Stimulated activated CD4-positive, alpha-beta T cell treated with anti-CD3 and anti-CD28 coated beads, TNF-alpha, amount 100 ng/mL, for 48 hours (primary cell): ENCODE measurements at places on chromosomes 11 and 22.

- DNase-seq: no peak
These were observed 15.4 kb downstream of the TNKS1BP1 start for GRCh38 chr11:57309106-57310059.

DNA sequence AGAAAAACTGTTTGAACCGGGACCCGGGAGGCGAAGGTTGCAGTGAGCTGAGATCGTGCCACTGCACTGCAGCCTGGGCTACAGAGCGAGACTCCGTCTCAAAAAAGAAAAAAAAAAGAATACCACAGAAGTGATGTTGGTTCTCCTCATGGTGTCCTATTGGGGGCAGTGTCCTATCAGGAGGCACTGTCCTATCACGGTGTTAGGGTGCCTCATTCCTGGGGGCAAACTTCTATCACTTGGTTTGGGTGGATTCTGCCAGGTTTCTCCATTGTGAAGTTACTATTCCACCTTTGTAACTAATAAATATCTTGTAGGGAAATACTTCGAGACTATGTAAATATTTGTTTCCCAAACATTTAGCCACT, 19.6 kb downstream of the PRR14L start:
- no peak for DNase-seq

- DNase-seq: no peak
These were observed 26.3 kb upstream of the ISX start for GRCh38 chr22:35039625-35040024.

DNA sequence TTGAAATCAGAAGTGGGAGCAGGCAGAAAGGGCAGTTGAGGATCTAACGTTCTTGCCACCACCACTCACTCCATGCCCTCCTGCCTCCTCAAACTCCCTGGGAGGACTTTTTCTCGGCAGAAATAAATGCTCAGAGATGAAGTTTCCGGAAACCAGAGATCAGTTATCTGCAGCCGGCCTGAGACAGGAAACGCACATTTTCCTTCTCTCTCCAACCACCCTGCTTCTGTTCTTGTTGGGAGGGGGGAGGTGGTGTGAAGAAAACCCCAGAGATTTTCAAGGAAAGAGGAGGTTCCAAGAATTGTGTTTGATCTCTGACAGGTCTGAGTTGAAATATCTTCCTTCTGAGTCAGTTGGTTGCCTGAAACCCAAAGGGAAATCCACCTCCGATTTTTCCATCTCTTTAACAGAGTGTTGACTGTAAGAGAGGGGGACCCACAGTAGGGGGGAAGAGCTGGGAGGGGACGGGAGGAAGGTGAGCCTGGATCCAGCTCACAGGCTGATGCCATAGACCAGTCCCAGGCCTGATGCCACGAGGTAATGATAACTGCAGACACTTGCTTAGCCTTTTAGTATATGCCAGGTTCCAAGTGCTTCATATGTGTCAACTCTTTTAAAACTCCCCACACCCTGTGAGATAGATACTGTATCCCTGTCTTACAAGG, 100.8 kb downstream of the TRAF6 start:
- no peak for DNase-seq

- no peak for DNase-seq
These were observed 14.9 kb downstream of the RASD2 start for GRCh38 chr22:35555483-35555890.

GRCh38 chr22:45783021-45783420, 111.4 kb downstream of the ATXN10 start:
- DNase-seq: no peak

GRCh38 chr11:37748641-37749040, 1150.6 kb upstream of the RAG2 start:
- no peak for DNase-seq

DNA sequence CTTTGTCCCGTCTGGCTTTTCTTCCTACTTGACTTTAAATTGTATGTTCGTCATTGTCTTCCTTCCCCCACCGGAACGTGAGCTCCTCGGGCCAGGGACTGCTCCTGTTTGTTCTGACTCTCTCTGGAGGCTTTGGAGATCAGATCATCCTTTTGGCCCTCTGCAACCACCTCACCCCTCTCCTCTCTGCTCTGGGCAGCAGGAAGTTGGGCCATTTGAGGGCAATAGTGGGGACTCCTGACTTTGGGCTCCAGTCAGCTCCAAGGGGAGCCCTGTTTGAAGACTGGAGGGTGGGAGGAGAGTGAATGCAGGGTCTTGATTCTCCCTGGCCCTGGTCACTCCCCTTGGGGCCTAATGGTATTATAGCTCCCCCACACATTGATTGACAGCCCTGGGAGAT, 186.3 kb upstream of the B3GAT1 start:
- DNase-seq: no peak

DNA sequence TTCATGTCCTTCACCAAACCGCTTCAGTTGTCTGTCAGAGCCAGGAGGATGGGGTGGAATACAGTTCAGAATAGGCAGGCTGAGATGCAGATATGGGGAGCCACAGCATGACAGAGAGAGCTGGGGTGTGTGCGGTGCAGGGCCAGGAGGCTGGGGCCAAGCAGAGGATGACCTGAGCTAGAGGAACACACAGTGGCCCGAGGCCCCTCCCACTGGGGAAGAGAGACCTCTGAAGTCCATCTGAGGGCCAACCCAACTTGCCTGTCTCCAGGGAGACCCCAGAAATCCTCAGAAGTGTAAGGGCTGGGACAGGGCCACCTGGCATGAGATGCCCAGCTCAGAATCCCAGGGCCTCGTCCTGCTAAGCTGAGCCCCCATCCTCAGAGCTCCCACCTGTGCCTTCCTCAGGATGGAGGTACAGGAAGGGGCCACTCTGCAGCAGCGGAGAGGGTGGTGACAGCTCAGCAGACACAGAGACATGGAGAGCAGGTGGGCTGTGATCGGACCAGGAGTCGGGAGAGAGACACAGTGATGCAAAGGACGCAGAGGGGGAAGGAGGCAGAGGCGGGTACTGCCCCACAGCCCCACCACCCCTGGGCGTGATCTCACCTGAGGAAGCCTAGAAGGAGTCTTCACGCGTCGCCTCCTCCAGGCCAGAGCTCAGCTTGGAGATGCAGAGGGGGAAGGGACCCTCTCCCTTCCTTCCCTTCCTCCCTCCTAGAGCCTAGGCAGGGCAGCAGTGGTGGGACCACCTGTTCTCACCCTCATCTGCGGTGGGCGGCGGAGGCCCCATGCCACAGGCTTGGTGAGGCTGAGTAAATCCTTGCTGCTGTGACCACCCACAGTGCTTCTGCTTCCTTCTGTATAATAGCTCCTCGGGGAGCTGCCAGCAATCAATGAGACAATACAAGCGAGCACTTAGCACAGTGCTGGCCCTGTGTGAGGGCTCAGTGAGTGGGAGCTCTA, 9.1 kb upstream of the TUB start:
- DNase-seq: no peak
